ENCODE measurements at places on chromosomes 3 and 15. TPM values are rescaled to one million over a fixed set of nuclear protein-coding genes. Genes with fewer than 3 reads are reported as not detected.

The GPR15 gene
- total RNA-seq: not detected

The SH2D7 gene
- not detected for total RNA-seq

The OR5K2 gene
- not detected for total RNA-seq

GRCh38 chr15:38877471-38877870, 312.9 kb upstream of the RASGRP1 start:
- no peak for DNase-seq

- DNase-seq: no peak
These were observed 1034.4 kb upstream of the NR2F2 start for GRCh38 chr15:95295896-95296625.

DNA sequence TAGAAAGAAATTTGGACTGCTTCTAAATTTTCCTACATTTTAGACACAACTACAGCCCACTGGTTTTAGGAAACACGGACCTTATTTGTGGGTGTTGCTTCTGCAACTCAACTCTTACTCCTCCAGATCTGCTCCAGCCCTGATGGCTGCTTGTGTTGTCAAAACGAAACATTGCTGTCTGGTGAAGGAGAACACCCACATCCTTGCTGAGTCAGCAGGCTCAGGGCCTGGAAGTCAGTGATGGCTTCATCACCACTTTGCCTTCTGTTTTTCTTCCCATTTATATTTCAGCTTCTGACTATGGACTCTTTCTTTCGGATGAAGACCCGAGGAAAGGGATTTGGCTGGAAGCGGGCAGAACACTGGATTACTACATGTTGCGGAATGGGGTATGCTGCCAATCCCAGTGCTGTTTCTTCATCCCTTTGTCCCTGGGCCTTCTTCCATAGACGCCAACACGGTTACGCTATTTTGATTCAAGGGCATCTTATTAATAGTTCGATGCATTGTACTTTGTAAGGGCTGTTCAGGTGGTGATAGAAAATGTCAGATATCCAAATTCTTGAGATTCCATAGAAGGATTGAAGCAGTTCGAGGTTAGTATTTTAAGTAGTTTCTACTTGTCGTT, 392.6 kb upstream of the TPM1 start:
- DNase-seq: no peak
